AG04449 (cell line): ENCODE measurements at places on chromosomes 7 and 10.

DNA sequence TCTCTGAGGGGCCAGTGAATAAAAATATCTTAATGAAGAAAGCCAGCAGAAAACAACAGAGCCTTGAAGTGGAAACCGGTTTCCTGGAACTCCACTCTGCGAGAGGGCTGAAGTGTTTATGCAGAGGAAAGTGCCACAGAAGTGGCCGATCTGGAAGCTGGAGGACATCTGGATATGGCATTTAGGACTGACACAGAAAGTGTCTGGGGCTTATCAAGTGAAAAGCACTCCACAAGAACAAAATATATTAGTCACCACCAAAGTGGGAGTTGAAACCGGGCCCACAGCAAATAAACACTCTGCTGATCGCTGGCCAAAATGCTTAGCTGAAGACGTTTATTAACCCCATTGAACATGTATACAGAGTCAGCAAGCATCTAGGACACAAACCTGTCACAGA, 7.8 kb downstream of the NOD1 start:
- no peak for DNase-seq

GRCh38 chr7:25028370-25029021, 48.5 kb upstream of the OSBPL3 start:
- peak; percentile 49 for DNase-seq

- DNase-seq = no peak
Observed at GRCh38 chr7:139827042-139827441, 2.0 kb upstream of the TBXAS1 start.

GRCh38 chr7:2202901-2203765, 29.6 kb downstream of the MAD1L1 start:
- DNase-seq = no peak

GRCh38 chr10:5545778-5546710, 21.3 kb downstream of the CALML3 start:
- DNase-seq = peak; percentile 65

DNA sequence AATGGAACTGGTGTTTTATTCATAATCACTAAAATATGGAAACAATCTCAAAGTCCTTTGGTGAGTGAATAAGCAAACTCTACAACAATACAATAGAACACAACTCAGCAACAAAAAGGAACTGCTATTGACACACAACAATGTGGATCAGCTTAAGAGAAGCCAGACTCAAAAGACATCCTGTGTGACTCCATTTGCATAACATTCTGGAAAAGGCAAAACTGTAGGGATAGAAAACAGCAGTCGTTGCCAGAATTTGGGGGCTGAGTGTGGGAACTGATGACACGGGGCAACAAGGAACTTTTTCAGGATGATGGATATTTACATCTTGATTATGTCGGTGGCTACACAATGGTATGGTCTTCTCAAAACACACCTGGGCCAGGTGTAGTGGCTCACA, 32.4 kb upstream of the SVIL start:
- DNase-seq = no peak

GRCh38 chr7:42105554-42106358, 131.3 kb downstream of the GLI3 start:
- DNase-seq = no peak

- DNase-seq = no peak
Observed at GRCh38 chr7:72265071-72265904, 146.8 kb downstream of the CALN1 start.

DNA sequence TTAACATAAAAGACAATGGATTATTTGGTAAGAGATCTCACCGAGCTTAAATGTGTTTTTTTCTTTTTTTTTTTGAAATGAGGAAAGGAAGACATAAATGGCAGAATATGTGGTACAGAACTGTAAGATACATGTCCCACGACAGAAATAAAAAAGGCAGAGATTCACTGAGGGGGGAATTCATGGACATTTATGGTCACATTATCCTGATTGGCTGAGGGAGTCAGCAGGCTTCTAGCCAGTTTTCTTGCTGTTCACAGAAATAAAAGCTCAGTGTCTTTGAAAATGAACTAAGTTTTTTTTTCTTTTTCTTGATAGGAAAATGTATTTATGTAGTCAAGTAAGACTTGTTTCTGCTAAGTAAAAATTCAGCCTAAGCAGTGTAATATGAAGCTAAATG, 8.2 kb upstream of the FAS start:
- no peak for DNase-seq

GRCh38 chr10:127299956-127300689, 103.7 kb upstream of the INSYN2A start:
- no peak for DNase-seq

GRCh38 chr7:113796557-113796956, 122.3 kb downstream of the PPP1R3A start:
- DNase-seq = peak; percentile 84

DNA sequence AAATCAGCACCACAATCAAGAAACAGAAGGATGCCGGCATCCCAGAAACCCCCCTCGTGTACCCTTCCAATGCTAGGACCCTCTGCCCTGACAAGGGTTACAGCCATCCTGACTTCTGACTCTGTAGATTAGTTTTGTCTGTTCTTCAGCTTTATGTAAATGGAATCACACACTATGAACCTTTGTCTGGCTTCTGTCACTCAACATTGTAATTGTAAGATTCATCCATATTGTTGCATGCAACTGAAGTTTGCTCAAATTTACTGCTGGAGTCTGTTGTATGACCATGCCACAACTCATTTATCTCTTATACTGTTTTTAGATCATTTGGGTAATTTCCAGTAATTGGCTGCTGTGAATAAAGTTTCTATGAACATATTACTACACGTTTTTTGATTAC, 8.4 kb downstream of the IKZF5 start:
- no peak for DNase-seq

DNA sequence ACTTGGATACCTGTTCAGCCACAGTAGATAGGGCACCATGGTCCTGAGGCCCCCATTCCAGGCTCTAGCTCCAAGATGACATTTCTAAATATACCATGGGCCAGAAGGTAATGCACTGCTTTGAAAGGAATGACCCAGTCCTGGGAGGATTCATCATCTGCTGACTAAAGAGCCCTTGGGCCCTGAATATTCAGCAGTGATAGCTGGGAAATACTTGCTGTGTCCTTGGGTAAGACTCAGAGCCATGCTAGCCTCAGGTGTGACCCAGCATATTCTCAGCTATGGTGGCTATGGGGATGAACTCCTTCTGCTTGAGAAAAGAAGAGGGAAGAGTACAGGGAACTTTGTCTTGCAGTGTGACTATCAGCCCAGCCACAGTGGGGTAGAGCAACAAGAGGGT, 21.3 kb upstream of the AGR2 start:
- no peak for DNase-seq

DNA sequence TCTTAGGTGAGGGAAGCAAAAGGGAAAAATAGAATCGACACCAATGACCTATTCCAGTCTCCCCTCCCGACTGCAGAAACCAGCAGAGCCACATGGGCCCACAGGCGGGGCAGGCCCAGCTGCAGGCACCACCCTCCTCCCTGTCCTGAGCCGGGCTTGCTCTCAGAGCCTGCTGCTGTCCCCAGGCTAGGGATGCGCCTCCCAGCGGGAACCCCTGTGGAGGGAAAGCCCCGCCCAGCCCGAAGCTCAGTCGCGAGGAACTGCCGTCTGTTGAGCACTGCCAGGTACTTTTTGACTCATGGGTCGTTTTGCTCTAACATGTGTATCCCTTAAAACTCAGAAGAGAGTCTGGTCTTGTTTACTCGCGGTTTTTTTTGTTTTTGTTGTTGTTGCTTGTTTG, 124.5 kb upstream of the RET start:
- no peak for DNase-seq

GRCh38 chr7:123244768-123245167, 45.0 kb upstream of the SLC13A1 start:
- DNase-seq = no peak

DNA sequence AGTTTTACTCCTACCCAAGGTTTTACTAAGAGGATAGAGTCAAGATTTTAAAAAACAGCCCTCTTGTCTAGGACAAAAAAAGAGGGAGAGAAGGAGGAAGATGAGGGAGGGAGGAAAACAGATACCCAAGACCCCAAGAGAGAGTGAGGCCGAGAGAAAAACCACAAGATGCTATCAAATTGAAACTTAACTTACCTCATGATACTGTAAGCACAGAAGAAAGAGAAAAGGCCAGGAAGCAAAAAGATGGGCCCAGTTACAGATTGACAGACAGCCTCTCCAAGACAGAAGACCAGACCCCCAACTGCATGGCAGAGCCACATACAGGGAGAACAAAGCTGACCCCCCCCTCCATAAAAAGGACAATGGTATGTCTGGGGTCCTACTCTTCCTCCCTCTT, 11.4 kb downstream of the SEC31B start:
- DNase-seq = no peak

- no peak for DNase-seq
Observed at GRCh38 chr10:48227213-48227612, 47.3 kb downstream of the FRMPD2 start.

DNA sequence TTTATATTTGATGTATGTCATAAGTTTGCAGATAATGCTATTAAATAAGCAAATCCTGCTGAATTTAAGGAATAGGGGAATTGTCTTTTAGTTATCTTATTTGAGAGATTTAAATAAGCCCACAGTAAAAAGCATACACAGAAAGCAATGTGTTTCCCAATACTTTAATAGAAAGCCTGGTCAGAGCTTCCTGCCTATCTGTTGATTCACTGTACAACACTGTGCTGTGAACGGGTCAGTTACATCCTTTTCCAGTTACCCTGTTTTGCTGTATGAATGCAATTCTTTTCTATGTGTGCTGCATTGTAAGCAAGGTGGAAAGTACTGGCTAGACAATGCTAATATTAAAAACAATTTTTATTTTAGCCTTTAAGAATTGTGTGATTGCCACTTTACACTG, 81.2 kb downstream of the ANKRD7 start:
- no peak for DNase-seq

DNA sequence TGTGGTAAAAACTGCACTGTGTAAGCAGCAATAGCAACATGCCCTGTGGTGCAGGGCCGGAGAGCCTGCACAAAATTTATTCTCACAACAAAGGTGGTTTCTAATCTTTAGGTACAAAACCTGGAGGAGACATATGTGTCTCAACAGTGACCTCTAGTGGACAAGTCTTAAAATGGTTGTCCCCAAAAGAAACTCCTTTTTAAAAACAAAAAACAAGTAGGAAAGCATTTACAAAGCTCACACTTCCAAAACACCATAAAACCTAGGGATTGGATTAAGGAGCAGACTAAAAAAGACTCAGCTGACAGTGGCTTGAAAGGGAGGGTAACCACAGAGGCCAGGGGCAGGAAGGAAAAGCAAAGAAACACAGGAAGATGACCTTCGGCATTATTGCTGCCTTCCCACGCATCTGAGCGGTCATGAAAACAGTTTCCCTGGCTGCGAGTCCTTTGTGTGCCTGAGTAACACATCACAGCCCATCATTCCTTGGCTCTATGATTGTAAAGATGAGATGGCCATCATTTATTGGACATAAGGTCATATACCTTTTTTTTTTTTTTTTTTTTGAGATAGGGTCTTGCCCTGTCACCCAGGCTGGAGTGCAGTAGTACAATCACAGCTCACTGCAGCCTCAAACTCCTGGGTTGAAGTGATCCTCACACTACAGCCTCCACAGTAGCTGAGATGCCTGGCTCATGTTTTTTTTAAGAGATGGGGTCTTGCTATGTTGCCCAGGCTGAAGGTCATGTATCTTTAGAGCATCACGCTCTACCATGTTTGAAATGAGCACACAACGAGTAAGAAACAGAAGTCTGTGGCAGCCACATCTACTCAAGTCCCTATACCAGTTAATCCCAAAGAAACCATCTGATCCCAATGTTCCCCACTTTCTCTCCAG, 39.5 kb downstream of the RSU1 start:
- DNase-seq = no peak

- no peak for DNase-seq
Observed at GRCh38 chr10:89332123-89332633, 4.4 kb downstream of the IFIT3 start.

- DNase-seq = no peak
Observed at GRCh38 chr7:102208826-102209225, 77.8 kb upstream of the SH2B2 start.
